NCI-H446 treated with DMSO at 0.1 percent for 48 hours (cell line): ENCODE measurements at places on chromosomes 4 and X.

GRCh38 chr4:152352622-152353116 lies 183.2 kb downstream of the FBXW7 start:
- DNase-seq = peak; percentile 91

GRCh38 chr4:155899891-155900290 lies 3.6 kb upstream of the TDO2 start:
- no peak for DNase-seq

- DNase-seq = no peak
These were observed 92.6 kb downstream of the KDR start for GRCh38 chr4:55032788-55033187.

- DNase-seq = no peak
These were observed 28.7 kb downstream of the CCNG2 start for GRCh38 chr4:77185686-77186085.

GRCh38 chr4:145895056-145895455 lies 43.6 kb downstream of the ZNF827 start:
- no peak for DNase-seq

- DNase-seq = no peak
These were observed 22.1 kb downstream of the TNIP2 start for GRCh38 chr4:2733844-2734574.

GRCh38 chr4:159899596-159899995 lies 796.7 kb downstream of the RAPGEF2 start:
- no peak for DNase-seq

GRCh38 chrX:45852884-45853283 lies 652.2 kb upstream of the DIPK2B start:
- no peak for DNase-seq

DNA sequence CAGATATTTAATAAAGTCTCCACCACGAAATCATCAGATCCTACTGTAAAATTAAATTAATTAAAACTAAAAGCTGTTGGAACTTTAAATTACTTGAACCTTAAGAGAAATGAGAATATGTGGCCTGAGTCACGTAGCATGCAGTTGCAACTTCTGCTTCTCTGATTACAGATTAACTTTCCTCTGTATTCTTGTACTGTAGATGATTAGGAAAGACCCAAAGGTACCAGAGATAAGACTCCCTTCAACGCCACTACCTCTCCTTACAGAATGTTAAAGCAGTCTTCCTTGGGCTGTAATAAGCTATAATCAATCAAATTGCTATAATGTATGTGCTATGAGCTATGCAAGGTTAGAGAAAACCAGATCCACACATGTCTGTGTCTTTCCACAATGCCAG lies 47.9 kb downstream of the FAM13A start:
- DNase-seq = no peak

GRCh38 chrX:147917700-147918695 lies 6.3 kb downstream of the FMR1 start:
- no peak for DNase-seq

- DNase-seq = no peak
These were observed 62.2 kb downstream of the MFAP3L start for GRCh38 chr4:169963998-169964397.

- DNase-seq = no peak
These were observed 42.1 kb downstream of the NFKB1 start for GRCh38 chr4:102543030-102543928.

GRCh38 chr4:37246891-37247290 lies 2.3 kb downstream of the NWD2 start:
- peak; percentile 27 for DNase-seq

DNA sequence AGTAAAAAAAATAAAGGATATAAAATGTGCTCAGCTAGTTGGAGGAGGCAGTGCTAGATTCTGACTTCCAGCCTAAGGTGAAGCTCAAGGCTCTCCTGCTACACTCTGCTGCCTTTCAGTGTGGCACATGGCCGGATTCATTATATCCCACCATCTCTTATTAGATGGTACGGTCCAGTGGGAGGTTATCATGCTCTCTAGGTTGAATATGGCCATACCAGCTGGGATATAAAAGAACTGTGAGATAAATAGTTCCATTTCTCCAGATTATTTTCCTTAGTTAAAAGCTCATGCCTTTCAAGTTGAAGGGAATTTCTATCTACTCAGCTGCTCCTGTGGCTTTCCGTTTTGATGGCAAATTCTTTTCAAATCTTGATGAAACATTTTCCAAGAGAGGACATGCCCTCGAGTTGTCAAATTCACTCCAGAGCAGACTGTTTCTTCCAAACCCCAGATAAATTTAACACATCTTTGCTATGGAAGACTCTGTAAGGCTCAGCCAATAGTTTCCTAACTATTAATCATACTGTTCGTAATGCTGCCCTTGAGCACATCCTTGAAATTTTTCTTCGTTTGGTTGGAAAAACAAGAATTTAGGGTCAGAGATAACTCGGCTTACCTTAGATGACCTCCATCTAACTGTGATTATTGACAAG lies 2.2 kb upstream of the MGARP start:
- no peak for DNase-seq

DNA sequence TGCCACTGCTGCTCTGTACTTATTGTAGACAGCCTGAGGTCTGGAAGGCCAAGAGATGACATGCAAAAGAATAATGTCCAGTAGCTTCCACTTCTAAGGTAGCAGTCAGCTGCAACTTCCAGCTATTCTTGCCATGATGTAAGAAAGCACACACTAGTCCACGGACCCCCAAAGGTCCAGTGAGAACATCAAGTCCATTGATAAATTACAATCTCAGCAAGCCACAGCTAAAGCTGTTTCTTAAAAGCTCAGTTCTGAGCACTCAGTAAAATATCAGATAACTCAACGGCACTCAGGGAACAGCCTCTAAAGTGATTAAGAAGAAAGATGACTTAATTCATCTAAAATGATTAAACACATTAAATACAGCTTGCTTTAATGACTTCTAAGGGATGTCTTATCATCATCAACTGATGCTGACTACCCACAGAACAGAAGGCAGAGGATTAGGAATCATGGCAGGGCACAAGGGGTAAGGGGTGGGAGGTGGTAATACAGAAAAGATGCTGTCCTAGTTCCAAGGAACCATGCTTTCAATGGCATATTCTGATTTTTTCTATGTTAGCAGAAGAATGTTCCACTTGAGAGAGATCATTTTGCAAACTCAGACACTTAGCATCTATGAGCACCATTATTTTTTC lies 99.1 kb upstream of the CBR4 start:
- no peak for DNase-seq

- no peak for DNase-seq
These were observed at the start of gene FLNA for GRCh38 chrX:154374313-154375155. Gene FLNA (minus strand): TSS chrX:154374634. CDS start chrX:154371245, 3,389 bp downstream.

DNA sequence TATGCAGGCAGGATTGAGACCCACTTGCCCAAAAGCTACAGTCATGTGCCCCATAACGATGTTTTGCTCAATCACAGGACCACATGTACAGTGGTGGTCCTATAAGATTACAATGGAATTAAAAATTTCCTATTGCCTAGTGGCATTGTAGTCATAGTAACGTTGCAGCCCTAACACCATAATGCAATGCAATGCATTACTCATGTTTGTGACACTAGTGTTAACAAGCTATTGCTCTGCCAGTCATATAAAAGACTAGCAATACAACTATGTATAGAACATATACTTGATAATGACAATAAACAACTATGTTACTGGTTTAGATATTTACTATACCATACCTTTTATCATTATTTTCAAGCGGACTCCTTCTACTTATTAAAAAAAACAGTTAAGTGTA lies 50.6 kb downstream of the VGLL1 start:
- DNase-seq = no peak

- no peak for DNase-seq
These were observed 53.8 kb downstream of the ARHGAP6 start for GRCh38 chrX:11611965-11612364.

GRCh38 chrX:84168574-84168973 lies 19.4 kb downstream of the RPS6KA6 start:
- no peak for DNase-seq
